ENCODE measurements at places on chromosomes 16 and 17.

DNA sequence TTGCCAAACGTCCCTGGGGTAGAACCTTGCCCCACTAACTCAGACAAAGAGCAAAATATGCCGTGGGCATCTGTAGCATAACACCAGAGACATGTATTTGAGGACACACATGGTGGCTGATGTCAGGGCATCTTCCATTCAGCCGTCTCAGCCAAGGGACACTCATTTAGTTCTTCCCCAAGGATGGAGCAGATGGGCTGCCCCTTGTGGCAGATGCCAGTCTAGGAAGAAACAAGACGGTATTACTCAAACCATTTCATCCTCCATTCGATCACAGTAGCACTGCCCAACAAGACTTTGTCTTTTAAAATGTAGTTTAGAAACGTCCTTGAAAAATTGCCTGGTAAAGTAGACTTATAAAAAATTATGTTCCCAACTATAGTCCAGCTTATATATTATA is 937.6 kb upstream of the EEF2KMT start:
- no peak for DNase-seq

DNA sequence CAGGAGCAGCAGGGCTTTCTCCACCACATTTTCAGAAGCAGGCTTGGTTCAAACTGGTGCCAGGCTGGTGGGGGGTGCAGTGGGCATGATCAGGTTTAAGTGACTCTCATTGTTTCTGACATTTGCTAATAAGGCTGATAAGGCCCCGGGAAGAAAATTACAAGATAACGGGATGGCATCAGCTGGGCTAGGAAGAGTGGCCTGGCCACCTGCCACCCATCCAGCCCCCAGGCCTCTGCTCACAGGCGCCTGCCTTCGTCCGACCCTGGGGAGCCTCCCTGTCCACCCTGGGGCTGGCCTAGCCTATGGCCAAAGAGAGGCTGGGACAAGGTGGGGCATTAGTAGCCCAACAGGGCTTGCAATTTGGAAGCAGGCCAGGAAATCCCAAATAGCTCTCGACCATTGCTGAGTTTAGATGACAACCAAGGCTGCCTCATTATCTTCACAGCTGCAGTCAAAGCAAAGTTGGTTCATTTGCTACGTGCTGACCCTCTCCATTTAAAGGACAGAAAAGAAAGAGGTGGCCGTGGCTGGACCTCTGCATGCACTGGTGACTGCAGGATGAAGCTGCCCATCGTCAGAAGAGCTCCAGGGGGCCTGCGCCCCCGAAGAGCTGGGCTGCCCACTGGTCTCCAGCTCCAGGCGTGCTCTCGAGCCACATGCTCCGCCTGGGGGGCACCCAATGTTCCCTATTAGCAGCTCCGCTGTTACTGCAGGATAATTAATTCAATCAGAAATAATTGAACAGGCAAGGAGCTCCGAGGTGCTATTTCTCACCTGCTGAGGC is 44.9 kb downstream of the PEMT start:
- DNase-seq, result no peak

- DNase-seq, result no peak
Measured at GRCh38 chr17:79495665-79496064, 115.2 kb downstream of the RBFOX3 start.

DNA sequence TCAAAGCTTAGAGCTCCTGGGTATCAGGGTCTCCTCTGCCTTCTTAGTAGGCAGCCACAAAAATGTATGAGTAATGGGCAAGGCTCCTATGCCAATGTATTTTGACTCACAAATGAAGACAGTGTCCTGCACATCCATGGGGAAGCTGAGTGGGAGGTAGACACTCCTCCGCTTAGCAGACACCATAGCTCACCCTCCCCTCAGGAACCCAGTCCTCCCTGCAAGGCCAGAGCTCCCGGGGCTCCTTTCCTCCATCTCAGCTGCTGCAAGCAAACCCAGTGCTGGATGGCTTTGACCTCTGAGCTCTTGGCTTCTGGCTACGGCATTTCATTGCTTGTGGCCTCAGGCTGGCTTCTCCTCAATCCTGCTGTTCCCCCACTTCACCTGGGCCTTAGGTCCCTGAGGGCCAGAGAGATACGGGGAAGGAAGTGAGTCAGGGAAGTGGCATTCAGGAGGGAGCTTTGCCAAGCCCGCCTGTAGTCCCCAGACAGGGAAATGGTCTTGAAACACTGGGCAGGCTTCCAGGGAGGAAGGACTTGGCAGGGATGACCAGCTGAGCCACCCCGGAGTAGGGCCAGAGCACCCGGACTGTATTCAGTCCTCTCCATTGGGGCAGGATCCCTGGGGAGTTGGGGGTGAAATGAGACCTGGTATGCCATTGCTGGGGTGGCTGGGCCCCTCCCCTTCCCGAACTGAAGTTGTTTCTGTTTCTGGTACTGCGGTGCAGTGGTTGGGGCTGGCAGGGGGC is 4.5 kb downstream of the ABCC3 start:
- no peak for DNase-seq

DNA sequence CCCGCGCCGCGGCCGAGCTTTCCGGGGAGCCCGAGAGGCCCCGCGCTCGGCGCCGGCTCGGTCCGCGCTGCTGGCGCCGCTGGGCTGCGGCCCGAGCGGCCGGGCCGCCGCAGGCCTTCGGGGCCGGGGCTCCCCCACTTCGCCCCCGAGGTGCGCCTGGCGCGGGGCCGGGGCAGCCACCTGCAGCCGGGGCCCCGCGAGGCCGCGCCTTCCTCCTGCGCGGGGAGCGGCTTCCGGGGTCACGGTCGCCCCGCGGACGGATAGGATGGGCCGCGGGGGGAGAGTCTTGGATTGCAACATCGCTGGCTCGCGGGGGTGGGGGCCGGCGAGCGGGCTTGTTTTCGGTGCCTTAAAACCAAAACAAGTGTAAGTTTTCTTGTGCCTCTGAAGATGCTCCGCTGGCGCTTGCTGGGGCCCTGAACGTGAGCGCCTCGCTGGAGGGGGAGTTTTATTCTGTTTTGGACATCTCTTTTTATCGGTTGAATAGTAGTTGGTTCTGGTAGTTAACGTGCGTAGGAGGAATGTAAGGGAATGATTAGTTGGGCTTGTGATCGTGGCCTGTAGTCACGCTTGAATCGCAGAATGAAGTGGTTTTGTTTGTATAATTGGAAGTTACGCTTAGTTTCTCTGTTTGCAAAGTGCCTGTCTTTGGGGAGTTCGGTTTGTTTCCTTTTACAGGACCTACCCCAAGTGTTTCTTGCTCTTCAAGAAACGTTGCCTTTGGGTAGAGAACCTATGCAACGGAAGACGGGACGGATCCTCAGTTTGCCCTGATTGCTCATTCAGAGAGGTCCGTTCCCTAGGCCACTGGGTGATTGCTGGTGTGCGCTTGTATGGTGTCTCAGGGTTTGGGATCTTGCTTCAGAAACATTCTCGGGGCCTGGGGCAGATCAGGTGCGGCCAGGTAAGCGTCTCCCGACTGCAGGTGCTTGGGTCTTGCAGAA is 724 bp downstream of the UBE2I start:
- DNase-seq, result no peak

DNA sequence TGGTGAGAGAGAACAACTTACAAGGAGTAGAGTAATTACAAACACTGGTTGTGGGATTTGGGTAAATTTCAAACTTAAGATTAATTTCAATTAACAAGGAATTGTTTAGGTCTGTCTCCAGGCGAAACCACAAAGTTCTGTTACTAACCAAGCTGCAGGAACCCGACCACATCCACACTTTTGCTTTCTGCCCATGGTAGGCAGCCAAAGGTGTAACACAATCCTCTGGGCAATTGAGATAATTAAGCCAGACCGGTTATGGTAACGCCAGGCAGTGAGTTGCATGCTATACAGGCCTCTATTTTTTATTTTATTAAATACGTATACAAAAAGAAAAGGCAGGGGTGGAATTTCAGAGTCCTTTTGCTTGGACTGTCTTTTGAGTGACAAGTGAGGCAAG is 12.0 kb downstream of the KCNJ2 start:
- DNase-seq, result no peak

- DNase-seq, result no peak
Measured at GRCh38 chr17:10045871-10046658, 141.0 kb upstream of the RCVRN start.

DNA sequence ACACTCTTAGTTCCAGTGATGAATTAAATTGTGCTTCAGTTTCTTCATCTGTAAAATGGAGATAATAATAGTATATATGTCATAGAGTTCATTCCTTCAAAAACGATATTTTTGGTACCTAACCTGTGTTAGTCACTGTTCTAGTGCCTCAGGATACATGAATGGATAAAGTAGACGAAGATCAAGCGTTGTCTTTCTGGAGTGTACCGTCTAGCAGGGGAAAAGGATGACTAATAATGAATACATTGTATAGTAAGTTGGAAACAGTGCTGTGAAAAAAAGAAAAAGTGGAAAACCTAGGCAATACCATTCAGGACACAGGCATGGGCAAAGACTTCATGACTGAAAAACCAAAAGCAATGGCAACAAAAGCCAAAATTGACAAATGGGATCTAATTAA is 8.6 kb downstream of the KRT10 start:
- DNase-seq, result no peak

GRCh38 chr17:78325076-78325687 is 34.7 kb downstream of the SOCS3 start:
- DNase-seq, result no peak
